ENCODE measurements at places on chromosomes 4 and X.

DNA sequence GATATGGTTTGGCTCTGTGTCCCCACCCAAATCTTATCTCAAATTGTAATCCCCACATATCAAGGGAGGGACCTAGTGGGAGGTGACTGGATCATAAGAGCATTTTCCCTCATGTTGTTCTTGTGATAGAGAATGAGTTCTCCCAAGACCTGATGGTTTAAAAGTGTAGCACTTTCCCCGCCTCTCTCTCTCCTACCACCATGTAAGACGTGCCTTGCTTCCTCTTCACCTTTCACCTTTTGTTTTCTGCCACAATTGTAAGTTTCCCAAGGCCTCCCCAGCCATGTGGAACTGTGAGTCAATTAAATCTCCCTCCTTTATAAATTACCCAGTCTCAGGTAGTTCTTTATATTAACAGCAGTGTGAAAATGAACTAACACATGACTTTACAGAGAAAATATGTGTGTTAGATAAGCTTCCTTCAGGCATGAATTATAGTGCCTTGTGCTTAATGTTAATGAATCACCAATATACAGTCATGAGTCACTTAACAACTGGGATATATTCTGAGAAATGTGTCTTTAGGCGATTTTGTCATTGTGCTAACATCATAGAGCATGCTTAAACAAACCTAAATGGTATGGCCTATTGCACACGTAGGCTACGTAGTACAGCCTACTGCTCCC, 37.9 kb downstream of the PDGFC start:
- DNase-seq: no peak

DNA sequence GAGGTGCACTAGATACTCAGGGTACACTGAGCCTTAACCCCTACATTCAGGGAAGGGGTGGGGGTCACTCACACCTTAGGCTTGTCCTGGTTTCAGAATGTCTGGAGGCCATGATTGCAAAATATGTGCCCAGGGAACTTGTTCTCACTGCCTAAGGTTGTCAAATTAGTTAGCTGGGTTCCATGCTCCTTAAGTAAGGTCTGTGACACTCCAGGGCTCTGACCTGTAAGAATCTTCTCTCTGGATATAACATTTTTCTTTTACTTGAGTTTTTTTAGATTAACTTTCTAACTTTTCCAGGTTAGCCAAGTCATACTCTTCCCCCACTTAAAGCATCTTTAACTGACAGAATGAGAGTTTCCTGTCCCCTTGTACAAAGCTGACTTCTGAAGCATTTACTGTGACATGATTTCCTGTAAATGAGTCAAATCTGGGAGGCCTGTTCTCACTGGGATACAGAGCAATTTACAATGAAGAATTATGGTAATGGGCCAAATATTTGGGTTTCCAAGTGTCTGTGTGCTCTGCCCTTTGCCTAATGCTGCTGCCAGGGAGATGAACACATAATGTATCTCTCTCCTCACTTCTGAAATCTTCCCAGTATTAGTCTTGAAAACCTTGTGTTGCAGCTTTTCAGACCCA, 101.7 kb downstream of the GATB start:
- no peak for DNase-seq

DNA sequence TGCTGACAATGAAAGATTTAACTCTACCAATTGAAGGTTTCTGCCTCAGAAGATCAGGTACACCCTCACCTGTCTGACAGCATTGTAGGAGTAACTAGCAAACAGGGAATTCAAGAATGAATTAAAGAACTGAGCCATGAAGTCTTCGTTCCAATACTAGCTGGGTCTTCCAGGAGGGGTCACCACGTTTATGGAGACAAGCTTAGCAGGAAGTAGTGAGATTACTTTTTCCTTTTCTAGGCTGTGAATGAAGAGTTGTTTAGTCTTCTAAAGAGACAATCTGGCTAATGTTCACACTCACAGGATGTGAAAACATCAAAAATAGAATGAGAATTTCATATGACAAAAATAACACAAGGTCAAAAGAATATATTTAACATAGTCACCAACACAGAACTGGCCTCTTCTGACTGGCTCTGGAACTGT, 54.9 kb downstream of the REELD1 start:
- DNase-seq: no peak

DNA sequence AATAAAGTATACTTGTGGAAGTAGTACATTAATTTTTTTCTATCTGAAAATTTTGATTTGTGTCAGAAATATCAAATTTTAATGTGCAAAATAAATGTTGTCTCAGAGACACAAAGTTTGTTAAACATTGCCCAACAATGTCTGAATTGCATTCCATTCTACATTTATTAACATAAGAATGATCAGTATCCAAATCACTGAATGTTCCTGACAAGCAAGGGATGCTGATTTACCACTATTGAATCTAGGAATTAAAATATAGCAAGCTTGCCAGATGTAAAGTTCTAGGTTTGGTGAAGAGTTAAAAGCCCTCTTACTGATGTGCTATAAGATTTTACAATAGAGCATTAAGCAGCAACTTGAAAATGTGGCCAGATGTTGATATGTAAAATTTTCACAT, 489.2 kb upstream of the CTSO start:
- no peak for DNase-seq

DNA sequence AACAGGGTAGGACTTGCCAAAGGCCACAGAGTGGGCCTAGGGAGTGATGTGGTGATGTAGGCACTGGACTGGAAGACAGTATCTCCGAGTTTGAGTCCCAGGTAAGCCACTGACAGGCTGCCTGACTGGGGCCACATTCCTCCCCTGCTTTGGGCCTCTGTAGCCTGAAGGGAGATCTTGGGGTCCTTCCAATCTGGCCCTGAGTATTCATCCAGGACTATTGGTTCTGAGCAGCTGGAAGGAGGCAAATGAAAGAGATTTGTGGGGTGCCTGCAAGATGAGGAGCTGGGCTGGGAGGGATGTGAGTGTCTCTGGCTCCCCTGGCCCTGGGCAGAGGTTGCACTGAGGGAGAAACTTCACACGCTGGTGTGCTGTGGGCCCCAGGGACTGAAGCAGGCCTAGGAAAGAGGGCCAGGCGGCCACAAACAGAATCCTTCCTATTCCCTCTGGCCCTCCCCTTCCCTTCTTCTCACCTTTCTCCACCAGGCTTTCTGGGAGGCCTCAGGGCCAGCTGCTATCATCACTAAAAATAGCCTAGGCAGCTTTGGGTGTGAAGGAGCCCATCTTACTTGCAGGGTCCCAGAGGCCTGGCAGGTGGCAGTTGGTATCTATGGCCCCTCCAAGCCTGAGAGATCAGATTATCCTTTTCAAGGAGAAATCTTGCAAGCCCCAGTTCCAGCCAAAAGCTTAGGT, 70.1 kb downstream of the PJA1 start:
- no peak for DNase-seq

DNA sequence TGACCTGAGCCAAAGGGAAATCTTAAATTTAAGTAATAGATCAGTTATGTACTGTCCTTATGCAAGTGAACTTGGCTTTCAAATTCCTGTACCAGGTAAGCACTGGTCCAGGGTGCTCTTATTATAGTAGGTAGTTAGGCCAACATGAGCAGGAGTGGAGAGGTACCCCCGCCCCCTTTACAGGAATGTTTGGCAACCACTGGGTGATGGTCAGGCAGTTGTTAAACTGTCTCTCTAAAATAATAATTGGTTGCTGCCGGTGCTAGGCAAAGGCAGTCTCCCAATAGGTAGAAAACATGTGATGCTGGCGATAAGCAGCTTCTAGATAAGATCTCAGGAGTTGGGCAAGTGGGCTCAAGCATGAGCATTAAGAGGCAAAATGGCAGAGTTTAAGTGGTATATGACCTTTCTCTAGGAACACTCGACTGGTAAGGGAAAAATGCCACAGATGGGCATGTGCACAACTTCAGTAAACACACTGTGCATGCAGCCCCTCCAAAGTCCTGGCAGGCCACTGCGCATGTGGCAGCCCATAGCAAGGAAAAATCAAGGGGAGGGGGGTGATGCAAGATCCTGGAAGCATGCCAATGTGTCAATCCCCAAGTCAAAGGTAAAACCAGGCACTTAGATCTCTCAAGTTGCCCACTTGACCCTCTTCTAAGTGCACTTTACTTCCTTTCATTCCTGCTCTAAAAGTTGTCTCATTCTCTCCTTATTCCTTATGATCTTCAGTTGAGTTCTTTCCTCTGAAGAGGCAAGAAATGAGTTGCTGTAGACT, 1239.7 kb downstream of the C4orf33 start:
- no peak for DNase-seq

DNA sequence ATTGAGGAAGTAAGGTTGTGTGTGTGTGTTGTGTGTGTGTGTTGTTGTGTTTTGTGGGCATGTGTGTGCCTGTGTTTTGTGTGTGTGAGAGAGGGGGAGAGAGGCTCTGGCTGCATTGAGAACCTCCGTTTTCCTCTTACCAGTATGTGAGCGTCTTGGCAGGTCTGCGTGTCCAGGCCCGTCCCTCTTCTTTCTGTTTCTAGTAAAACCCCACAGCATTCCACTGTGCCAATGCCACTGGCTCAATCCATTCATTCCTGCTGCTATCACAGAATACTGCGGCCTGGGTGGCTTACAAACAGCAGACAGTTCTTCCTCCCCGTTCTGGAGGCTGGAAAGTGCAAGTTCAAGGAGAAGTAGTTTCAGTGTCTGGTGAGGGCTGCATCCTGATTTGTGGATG, 15.5 kb upstream of the HTRA3 start:
- DNase-seq: no peak

- no peak for DNase-seq
Measured at GRCh38 chrX:152641996-152642395, 4.3 kb downstream of the GABRQ start.

DNA sequence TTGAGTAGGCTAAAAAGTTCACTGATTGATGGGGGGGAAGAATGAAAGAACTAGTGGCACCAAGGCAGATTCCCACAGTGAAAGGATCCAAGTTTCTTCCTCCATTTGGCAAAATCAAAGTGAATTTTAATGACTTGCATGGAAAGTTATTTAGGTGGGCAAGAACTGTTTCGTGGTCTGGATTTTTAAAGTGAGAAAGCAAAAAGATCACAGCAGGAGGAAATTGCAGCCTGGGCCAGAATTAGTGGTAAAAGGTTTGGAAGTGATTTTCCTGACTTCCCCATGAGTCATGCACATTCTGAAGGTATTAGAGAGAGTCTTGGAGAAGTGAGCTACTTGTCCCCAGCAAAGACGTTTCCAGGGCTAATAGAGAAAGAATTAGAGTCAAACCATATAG, 207.8 kb downstream of the ANTXR2 start:
- DNase-seq: no peak

DNA sequence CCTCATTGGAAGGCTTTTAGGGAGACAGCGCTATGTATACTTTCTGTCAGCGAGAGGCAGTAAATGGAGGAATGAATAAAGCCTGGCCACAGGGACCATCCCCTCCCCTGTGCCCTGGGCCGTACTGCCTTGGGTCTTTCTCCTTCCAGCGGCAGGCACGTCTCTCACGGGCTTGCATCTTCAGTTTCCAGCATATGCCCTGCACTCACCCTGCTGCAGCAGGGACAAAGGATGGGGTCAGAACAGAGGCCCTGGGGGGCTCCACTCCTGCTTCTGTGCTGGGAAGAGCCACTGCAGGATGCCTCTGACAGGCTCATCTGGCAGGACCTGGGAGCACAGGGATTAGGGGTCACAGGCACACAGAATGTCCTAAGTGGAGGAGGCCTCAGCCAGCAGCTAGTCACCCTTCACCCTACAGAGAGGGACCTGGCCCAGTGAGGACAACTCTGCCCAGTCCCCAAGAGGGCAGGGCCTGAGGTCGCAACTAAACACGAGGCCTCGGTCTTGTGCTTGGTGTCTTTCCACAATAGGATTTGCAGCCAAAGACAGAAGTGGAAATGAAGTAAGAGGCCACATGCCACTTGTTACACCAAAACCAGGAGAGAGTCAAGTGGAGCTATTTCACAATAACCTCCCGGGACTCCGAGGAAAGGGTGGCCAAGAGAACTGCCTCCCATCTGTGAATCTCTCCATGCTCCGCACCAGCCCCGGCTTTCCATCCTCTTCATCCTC, 150.8 kb downstream of the AFAP1 start:
- no peak for DNase-seq
